Stimulated activated CD4-positive, alpha-beta T cell treated with anti-CD3 and anti-CD28 coated beads, Interleukin-4, amount 100 ng/mL, for 24 hours (primary cell): ENCODE measurements at places on chromosomes 5 and 9.

- DNase-seq = no peak
These were observed 19.5 kb upstream of the IRF1 start for GRCh38 chr5:132510076-132510475.

DNA sequence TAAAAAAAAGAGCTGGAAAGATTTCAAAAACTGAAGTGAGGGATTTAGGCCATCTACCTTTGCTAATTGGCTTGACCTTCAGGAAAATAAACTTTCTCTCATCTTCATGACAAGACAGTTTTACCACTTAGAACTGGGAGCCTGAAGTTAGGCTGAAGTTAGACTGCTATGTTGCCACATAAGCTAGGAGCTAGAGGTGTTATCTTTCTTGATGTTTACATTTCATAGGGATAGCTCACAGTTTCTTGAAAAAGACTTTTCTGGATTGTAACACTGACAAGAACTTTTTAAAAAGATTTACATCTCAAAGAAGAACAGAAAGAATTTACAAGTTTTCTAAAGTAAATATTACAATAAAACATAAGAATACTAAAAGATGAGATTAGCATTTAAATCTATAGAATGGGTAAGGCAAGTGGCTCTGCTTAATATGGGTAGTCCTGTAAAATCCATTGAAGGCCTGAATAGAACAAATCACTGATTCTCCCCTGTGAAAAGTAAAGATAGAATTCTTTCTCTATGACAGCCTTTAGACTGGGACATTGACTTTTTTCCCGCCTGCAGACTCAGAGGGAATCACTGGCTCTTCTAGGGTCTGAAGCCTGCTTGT, 1665.4 kb upstream of the CDH9 start:
- no peak for DNase-seq

GRCh38 chr5:134103397-134103796, 11.1 kb upstream of the TCF7 start:
- peak; percentile 55 for DNase-seq

- no peak for DNase-seq
These were observed 31.1 kb downstream of the PCSK5 start for GRCh38 chr9:75921391-75922127.

DNA sequence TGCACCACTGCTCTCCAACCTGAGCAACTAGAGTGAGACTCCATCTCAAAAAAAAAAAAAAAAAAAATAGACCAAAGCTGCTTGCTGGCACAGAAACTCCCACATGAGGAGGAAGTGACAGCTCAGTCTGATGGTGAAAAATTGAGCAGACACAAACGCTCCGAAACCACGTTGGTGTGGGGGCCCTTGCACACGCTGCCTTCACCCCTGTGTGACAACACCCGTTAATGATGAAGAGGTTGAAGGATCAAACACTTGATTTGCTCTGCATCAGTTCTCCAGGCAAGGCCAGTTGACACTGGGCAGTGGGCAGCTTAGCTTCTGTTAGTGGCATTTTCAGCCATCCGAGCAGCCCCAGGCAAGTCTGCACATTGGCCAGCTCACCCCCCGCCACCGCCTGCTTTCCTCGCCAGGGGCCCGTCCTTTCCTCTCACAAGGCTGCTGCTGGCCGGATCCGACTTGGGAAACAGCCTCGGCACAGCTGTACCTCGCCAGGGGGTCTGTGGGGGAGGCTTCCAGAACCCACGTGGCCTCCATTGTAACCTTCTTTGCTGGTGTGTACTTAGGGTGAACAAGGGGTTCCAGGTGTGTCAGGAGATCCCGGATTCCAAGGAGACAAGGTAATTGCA, 79.8 kb downstream of the COL27A1 start:
- no peak for DNase-seq

GRCh38 chr5:124074500-124074899, 562.5 kb downstream of the CSNK1G3 start:
- DNase-seq = no peak

GRCh38 chr9:121439711-121440664, 59.7 kb downstream of the GGTA1 start:
- no peak for DNase-seq

- peak; percentile 24 for DNase-seq
These were observed 101.7 kb downstream of the GDNF start for GRCh38 chr5:37738057-37738691.
